Stimulated activated CD4-positive, alpha-beta T cell treated with anti-CD3 and anti-CD28 coated beads, Interleukin-2, amount 100 ng/mL, for 4 hours (primary cell): ENCODE measurements at places on chromosomes 16 and 17.
A peak's percentile ranks its signal among the peaks of the same experiment; 100 is the strongest.

DNA sequence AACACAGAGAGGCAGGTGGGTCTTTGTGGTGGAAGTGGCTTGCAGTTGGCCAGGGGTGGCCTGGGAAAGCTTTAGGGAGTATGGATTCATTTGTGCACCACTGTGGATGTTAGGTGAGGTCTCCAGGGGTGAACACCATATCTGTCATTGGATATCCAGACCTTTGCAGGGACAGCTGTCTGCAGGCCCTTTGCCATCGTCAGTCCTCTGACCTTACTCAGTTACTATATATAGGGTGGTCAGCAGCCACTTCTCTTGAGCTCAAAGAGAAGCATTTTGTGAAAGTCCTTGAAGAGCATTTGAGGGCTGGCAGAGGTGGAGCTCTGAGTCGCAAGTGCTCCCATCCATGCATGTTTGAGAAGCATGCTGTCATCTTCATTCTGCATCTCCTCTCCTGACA, 40.4 kb downstream of the TMEM11 start:
- no peak for DNase-seq

DNA sequence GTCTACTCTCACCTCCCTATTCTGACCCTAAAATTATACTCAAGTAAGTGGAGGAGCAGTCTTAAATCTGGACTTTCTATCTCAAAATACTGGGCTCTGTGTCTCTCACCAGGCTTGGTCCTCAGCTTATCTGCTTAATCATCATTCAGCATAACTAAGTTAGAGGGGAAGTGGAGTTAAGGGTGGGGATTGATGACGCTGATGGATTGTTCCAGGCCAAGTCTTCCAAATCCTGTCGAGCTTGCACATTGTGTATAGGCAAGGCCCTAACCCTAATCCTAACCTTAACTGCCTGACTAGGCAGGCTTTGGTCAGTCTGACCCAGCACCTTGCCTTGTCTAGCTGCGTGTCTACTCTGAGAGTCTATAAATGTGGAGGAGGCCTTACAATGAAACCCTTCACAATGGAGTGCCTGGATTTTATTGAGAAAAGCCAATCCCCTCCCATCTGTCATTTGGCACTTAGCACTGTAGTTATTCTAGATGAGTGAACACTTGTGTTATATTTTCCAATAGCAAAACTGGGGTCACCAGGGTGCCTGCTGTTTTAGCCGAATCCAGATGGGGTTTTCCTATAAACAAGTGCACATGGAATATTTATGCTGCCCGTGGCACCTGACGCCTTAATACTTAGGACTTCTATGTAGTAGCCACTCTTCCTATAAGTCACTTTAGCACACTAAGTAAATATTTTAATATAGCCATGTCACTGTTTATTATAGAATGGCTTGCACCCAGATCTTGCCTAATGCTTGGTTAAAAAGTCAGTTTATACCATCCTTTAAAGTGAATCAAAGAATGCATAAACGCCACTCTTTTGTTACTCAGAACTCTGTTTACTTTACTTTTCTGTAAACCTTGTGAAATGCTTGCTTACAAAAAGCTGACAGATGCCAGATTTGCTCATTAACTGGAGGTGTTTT, 193.2 kb upstream of the MYOCD start:
- DNase-seq = no peak

- no peak for DNase-seq
These were observed 130.9 kb downstream of the RAB11FIP4 start for GRCh38 chr17:31522284-31522931.

- no peak for DNase-seq
These were observed 51.8 kb downstream of the SOCS3 start for GRCh38 chr17:78307887-78308638.

DNA sequence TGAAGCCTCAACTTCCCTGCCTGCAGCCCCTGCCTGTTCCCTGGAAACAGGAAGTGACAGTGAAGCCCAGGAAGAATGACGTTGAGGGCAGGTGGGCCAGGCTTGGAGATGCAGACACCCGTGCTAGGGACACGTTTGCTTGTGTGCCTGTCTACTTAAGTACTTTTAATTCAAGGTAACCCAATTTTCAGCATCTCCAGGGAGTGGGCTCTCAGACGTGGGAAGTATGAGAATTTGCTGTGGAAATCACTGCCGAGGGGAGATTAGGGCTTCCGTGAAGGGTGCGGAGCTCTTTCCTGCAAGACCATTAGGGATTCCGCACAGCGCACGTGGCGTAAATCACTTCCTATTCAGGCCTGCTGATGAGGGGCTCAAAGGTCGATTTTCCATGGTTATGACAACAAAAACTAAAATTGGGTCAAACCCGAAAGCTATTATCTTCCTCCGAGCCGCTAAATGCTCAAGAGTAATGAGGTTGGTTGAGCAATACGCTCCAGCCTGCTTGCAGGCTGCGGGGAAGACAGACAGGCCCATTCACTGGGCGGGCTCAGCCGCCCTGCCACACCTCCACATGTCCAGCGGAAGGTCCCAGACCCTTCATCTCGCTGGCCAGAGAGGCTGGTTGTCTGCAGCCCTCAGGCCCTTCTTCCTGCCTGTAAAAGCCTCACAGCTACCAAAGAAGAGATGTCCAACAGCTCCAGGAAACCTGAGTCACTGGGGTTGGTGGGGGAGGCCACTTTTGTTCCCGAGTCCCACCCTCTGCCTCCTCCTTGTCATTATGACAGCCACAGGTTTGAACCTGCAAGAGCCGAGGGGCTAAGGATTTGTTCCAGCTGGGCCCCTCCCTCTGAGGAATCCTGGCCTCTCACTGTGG, 109.9 kb downstream of the RBFOX3 start:
- no peak for DNase-seq

DNA sequence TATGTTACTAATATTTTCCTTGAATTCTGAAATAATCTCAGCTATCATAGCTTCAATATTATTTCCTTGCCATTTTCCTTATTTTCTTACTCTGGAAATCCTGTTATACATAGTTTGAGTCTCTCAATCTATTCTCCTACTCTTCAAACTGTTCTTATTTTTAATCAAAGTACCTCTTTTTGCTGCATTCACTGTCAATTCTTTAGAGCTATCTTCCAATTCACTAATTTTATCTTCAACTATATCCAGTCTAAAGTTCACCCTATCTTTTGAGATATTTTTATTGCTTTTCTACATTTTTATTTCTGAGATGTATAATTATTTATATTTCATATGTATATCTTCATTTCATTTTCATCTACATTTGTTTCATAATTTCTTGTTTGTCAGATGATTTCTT, 7.3 kb upstream of the XYLT2 start:
- DNase-seq = no peak

- no peak for DNase-seq
These were observed 333.7 kb downstream of the SEC14L1 start for GRCh38 chr17:77474292-77474988.

GRCh38 chr16:69253870-69254341, 57.2 kb upstream of the VPS4A start:
- DNase-seq = no peak

- no peak for DNase-seq
These were observed 264.6 kb downstream of the HS3ST3A1 start for GRCh38 chr17:13337151-13337550.

DNA sequence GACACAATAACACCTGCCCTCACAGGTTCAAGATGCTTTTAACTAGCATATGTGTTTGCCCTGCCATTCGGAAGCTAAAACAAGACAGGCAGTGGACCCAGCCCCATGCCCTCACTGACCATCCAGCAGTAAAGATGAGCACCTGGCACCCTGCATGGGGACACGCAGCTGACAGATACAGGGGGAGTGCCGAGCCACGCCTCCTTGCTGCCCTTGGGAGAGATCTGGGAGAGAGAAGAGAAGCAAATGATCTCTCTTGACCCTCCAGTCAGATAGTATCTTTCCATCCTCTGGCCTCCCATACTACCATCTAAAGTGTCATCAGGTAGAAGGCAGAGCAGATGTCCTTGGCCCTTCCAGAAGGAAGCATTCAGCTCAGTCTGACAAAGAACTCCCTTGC, 40.6 kb upstream of the MYOCD start:
- no peak for DNase-seq

DNA sequence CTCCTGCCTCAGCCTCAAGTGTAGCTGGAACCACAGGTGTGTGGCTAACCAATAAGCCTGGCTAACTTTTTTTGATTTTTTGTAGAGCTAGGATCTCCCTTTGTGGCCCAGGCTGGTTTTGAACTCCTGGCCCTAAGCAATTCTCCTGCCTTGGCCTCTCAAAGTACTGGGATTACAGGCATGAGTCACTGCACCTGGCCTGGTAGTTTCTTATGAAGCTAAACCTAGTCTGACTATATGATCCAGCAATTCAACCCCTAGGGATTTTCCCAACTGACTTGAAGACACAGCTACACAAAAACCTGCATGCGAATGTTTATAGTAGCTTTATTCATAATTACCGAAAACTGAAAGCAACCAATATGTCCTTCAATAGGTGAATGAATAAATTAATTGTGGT, 176.2 kb upstream of the IRX3 start:
- DNase-seq = no peak

DNA sequence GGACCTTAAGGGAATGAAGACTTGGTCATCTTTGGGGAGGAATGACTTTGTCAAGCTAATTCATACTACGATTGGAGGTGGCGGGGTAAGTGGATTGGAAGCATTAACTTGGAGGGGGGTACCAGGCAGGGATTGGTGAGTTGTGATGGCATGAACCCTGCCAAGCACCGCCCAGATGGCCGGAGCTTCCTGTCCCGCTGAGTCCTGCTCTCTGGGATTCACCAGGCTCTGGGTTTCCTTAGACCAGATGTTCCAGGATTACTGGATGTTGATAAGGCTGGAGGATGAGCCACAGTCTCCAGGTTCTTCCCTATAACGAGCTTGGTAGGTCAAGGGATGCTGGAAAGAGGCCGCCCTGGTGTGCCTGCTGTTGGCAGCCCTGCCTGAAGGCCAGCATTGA, 154.9 kb downstream of the SDK2 start:
- no peak for DNase-seq

DNA sequence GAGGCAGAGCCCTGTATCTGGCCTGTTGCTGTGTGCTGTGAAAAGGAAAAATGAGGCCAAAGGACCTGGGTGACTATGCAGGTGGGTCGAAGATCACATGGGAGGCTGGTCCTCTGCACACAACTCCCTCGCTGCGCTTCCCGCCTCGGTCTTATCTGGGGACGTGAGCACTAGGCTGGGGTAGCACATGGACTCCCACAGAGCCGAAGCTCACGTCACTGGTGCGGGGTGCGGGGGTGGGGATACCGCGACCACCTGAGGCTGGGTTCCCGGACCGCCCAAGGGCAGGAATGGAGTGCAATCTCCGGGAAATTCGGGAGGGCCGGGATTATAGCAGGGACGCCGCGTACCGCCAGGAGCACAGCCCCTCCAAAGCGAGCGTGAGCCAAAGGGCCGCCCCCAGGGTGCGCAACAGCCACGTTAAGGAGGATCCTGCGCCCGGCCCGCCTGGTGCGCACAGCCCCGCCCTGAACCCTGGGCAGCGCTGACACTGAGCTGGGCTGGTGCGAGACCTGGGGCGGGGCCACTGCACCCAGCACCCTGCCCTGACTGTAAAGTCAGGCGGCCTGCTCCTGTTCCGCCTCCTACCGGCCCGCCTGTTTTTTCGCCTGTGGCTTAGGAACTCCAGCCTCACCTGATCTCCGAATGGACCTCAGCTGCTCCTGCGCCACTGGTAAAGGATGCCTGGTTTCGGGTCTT, 4.8 kb downstream of the MT1A start:
- peak; percentile 50 for DNase-seq

DNA sequence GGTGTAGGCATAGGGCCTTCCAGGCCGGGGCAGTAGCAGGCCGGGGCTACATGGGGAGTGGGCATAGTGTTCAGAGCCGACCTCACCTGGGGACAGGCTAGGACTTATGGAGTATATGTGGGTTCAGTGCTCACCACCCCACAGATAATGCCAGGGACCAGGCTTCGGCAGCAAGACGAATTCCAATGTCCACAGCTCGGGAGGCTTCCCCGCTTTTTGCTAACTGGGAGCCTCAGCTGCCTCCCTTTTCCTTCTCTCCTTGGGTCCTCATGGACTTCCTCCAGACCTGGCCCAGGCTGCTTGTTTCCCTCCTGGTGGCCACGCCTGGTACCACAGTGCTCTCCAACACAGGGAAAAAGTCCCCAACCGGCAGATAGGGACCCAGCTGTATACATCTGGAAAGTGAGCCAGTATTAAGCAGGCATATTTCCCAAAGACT, 20.1 kb upstream of the SLC46A1 start:
- no peak for DNase-seq

- DNase-seq = no peak
These were observed 24.6 kb downstream of the HIGD1B start for GRCh38 chr17:44872131-44872768.

- no peak for DNase-seq
These were observed 239.7 kb upstream of the ERCC4 start for GRCh38 chr16:13680021-13680889.

- DNase-seq = no peak
These were observed 12.8 kb upstream of the MT4 start for GRCh38 chr16:56551796-56552738.

DNA sequence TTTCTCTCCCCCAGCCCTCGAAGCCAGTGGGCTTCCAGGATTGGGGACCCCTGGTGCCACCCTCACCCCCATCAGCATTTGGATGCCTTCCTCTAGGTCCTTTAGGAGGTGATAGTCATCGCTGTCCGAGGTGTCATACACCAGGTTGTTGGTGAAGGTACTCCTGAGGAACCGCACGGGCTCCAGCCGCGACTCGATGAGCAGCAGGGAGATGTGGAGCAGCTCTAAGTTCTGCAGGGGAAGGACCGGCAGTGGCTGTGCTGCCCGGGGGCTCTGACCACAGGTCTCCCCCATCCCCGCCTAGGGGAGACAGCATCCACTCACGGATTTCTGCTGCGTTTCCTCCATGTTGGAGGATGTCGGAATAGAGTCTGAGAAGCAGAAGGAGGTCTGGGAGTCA, 962 bp downstream of the CSHL1 start:
- DNase-seq = no peak

DNA sequence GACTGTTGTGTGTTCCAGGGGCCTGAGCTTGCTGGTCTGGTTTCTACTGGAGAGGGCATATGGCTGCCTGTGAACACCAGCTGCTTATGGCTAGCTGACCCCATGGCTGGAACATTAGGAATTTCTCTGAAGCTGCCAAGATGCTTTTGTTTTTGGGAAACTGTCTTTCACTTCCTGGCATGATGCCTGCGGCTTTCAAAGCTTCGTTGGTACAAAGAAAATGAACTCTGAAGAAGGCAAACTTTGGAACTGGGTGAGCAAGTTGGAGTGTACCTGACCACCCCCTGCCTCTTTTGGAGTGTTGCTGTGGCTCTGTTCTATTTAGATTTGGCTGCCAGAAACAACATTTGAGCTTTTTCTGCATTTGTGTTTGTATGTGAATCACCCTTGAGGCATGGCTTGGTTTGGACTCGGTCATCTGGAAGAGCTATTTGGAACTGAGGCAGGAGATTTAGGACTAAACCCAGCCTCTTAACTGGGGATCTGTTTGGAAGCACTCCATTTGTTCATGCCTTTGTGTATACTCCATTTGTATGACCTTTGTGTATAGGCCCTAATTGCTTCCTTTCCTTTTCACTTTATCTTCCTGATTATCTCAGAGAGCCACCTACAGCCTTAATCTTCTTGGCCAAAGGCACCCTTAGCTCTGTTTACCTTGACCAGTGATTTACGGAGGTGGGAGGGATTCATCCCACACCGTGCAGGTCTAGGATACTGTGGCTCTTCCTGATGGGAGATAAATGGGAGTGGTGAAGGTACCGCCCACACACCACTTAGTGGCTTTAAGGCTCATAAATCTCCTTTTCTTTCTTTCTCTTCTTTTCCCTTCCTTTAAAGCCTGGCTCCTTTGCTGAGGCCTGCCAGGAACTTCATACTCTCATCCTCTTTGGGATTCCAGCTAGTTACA, 7.3 kb upstream of the CPHXL start:
- DNase-seq = no peak
